Central memory CD8-positive, alpha-beta T cell (primary cell): ENCODE measurements at places on chromosomes 2 and 18.

GRCh38 chr2:128807317-128807716, 488.6 kb upstream of the HS6ST1 start:
- no peak overlapping the region for H3K4me3 ChIP-seq
- H3K27ac ChIP-seq, result no peak overlapping the region
- H3K27me3 ChIP-seq, result peaks cover 46% of the 10 kb centered on the region
- DNase-seq, result no peak
- no peaks in the 10 kb centered on the region for H3K36me3 ChIP-seq

DNA sequence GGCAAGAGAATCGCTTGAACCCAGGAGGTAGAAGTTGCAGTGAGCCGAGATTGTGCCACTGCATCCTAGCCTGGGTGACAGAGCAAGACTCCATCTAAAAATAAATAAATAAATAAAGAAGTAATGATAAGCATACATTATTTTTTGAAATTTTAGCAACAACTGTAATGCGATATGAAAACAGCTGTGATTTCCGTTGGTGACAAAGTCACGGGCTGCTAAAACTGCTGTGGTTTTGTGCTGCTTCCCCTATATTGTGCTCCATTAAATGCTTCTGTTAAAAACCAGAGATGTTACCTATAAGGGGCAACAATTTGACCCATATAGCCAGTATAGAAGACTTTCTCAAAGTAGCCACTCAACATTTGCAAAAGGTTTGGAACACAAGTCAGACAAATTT, 8.3 kb downstream of the TRIM54 start:
- DNase-seq, result no peak
- peaks cover 64% of the 10 kb centered on the region for H3K27me3 ChIP-seq
- H3K36me3 ChIP-seq, result no peaks in the 10 kb centered on the region

- no peak for DNase-seq
- H3K4me1 ChIP-seq, result no peaks in the 10 kb centered on the region
- H3K36me3 ChIP-seq, result no peaks in the 10 kb centered on the region
- peaks cover 61% of the 10 kb centered on the region for H3K27me3 ChIP-seq
- H3K4me3 ChIP-seq, result no peak overlapping the region
Measured at GRCh38 chr2:239762106-239762505, 263.0 kb downstream of the NDUFA10 start.

DNA sequence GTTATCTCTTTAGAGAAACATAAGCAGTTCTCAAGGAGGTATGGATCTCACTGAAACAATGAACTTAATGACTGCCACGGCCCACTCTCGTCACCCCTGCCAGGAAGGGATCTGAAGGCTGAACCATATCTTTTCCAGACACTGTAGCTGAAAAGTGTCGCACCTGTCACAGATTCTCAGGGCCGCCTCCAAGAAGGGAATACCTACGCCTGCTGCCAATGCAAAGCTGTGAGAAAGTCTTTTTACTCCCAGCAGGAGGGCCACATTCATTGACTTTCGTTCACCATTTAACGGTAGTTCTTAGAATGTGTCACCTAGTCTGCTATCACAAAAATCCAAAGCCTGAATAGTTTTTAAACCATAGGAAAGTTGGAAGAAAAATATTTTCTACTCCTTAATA, 66.7 kb upstream of the SH3BP4 start:
- no peak for DNase-seq
- peaks cover 2% of the 10 kb centered on the region for H3K36me3 ChIP-seq
- H3K4me1 ChIP-seq, result no peaks in the 10 kb centered on the region
- peaks cover 36% of the 10 kb centered on the region for H3K27me3 ChIP-seq
- H3K4me3 ChIP-seq, result no peak overlapping the region

DNA sequence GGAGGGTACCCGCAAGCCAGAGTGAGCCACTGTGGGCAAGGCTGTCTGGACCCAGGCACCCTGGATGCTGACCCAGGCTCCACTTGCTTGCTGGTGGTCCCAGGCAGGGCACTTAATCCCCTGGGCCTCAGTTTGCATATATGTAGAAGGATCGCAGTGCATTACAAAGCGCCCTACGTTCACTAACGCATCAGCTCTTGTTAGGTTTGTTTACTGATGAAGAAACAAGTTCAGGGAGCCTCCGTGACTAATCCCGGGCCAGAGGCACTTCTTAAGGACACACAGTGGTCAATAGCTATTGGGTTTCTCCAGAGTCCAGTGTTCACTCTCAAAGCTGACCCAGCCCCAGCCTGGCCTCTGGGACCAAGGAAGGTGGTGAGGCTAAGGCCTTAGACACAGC, 70.2 kb downstream of the LBH start:
- no peak overlapping the region for H3K27ac ChIP-seq
- H3K4me3 ChIP-seq, result no peak overlapping the region
- no peaks in the 10 kb centered on the region for H3K27me3 ChIP-seq
- no peaks in the 10 kb centered on the region for H3K4me1 ChIP-seq
- DNase-seq, result no peak

DNA sequence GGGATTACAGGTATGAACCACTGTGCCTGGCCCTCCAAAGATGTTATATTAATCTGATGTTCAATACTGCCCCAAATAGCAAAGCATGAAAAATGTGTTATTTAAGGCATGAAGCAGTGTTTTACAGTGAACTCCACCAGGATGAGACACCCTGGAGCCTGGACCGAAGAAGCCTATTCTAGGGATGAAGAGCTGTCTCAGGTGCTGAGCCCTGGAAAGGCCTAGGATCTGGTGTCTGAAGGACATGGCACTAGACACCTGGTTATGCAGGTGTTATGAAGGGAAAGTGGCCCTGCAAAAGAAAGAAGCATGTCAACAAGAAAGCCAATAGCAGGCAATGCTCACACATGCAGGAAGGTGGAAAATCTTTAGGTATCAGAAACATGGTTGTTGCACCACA, 374.4 kb downstream of the CLIP4 start:
- H3K27me3 ChIP-seq, result peaks cover 26% of the 10 kb centered on the region
- no peak for DNase-seq
- H3K4me1 ChIP-seq, result no peaks in the 10 kb centered on the region

DNA sequence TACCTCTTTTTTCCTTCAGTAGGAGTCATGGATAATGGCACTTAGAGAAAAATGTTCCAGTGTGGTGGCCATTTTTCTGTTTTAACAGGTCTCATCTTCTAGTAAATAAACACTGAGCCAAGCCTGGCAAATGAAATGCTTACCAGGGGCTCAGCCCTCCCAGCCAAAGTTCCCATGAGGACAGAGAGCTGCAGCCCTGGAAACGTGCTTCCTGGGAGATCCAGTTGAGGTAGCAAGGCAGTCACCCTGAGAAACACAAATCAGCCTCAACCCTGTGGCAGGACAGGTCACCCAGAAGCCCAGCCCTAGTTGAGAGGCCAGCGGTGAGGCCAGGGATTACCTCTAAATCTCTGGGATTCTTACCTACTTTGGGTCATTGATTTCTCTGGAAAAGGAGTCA, 140.1 kb downstream of the LNPK start:
- no peak for DNase-seq
- H3K4me3 ChIP-seq, result no peak overlapping the region
- H3K36me3 ChIP-seq, result peaks cover 1% of the 10 kb centered on the region
- H3K27me3 ChIP-seq, result peaks cover 64% of the 10 kb centered on the region
- no peaks in the 10 kb centered on the region for H3K4me1 ChIP-seq
- H3K27ac ChIP-seq, result no peak overlapping the region

- no peak for DNase-seq
- no peak overlapping the region for H3K27ac ChIP-seq
- no peak overlapping the region for H3K4me3 ChIP-seq
- no peaks in the 10 kb centered on the region for H3K4me1 ChIP-seq
- H3K36me3 ChIP-seq, result no peaks in the 10 kb centered on the region
Measured at GRCh38 chr2:189113963-189114362, 65.6 kb downstream of the COL5A2 start.

DNA sequence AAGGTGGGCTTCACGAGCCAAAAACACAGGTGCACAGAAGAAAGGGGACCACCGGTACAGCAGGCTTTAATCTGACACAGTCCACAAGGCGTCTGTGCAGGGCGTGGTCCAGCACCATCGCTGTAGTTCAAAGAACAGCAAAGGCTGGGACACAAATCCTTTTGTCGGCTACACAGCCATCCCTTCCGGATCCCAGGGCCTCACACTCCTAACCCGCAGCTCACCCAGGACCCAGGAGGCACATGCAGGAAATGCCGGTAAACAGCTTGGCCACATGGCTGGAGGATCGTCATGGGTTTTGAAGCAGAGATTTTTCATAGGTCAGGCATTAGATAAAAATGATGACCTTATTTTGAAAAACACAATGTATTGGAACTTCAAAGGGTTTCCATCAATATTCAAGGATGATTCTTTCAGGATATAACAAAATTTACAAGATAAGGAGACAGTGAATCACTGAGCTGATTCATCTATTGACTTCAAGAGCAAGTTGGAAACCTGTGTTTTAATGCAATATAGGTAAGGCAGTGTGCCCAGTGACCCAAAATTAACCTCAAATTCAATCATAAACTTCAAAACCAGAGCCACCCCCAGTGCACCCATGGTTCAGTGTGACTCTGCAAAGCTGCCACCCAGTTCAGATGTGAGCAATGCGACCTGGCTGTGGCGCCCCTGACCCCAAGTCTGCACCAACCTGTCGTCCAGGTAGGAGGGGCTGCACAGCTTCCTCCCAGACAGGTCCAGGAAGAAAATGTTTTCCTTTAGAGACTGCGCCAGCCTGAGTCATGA, 74.4 kb downstream of the TMEM18 start:
- no peak overlapping the region for H3K4me3 ChIP-seq
- DNase-seq, result no peak
- no peak overlapping the region for H3K27ac ChIP-seq
- H3K36me3 ChIP-seq, result peaks cover 2% of the 10 kb centered on the region

- no peak for DNase-seq
- no peak overlapping the region for H3K4me3 ChIP-seq
- H3K27ac ChIP-seq, result no peak overlapping the region
- peaks cover 5% of the 10 kb centered on the region for H3K4me1 ChIP-seq
- H3K36me3 ChIP-seq, result peaks cover 4% of the 10 kb centered on the region
- no peaks in the 10 kb centered on the region for H3K27me3 ChIP-seq
Measured at GRCh38 chr18:36885981-36886380, 57.1 kb downstream of the KIAA1328 start.

DNA sequence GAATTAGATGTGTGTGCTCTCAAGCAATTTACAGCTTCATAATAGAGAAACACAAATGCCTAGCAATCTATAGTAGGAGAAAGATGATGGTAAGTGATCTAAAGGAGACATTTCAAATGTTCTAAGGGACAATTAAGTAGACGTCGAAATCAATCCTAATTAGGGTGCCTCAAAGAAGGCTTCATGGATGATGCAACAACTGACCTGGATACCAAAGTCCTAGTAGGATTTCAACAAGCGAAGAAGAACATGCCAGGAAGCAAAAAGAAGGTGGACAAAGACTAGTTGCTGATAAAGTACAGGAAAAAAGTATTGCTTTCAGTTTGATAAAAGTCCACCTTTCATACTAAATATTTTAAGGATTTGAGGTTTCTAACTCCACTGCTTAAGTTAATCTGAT, 12.5 kb downstream of the FIGN start:
- no peaks in the 10 kb centered on the region for H3K27me3 ChIP-seq
- DNase-seq, result no peak
- H3K4me3 ChIP-seq, result no peak overlapping the region
- H3K36me3 ChIP-seq, result no peaks in the 10 kb centered on the region
- H3K4me1 ChIP-seq, result no peaks in the 10 kb centered on the region
- no peak overlapping the region for H3K27ac ChIP-seq

GRCh38 chr2:175698061-175698460, 304.0 kb downstream of the LNPK start:
- H3K4me3 ChIP-seq, result no peak overlapping the region
- DNase-seq, result no peak
- peaks cover 40% of the 10 kb centered on the region for H3K27me3 ChIP-seq
- H3K36me3 ChIP-seq, result no peaks in the 10 kb centered on the region
- no peak overlapping the region for H3K27ac ChIP-seq
- H3K4me1 ChIP-seq, result no peaks in the 10 kb centered on the region

DNA sequence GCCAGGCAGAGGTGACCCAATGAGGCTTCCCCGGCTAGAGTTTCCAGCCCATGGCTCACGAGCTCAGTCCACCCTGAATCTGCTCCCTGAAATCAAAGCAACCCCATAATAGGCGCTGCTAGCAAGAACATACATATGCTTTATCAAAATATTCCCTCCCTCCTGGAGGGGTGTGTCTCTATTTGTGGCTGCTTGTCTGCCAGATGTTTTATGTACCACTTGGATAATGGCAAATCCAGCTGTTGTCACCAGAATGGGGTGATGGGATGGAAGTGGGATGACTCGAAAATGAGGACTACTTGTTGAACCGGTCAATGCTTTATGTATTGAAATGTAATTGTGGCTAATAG, 152.0 kb downstream of the GALNT14 start:
- H3K27me3 ChIP-seq, result peaks cover 42% of the 10 kb centered on the region
- peaks cover 1% of the 10 kb centered on the region for H3K36me3 ChIP-seq
- H3K4me1 ChIP-seq, result no peaks in the 10 kb centered on the region
- no peak overlapping the region for H3K4me3 ChIP-seq
- no peak for DNase-seq
- H3K27ac ChIP-seq, result no peak overlapping the region

DNA sequence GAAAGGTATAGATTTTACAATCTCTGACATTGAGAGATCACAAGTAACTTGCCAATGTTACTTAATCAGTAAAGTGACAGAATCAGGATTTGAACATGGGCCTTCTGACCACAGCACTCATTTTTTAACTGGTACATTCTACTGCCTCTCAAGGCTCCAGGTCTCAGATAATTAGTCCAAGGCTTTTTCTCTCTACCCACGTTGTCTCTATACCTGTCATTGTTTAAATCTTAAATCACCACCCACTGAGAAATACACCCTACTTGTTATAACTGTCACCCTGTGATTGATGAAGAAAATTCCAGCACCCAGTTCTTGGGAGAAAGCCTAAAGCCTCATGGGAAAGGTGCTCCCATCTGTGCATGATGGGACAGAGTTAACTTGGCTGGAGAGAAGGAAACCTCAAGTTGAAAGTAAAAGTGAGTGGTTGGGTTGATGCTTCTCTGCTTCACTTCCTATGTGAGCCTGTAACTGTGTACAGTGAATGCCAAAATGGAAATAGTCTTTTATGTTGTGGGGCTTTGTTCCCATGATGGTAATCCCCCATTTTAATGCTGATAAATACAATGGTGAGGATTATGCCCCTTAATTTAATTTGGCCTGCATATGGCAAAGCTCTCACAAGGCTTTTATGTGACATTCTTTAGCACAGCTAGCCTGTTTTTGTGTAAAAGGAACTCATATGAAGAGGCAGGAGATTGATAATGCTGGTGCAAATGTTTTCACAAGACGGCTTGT, 190.1 kb upstream of the SP5 start:
- H3K27me3 ChIP-seq, result peaks cover 13% of the 10 kb centered on the region
- no peak for DNase-seq
- no peak overlapping the region for H3K4me3 ChIP-seq
- no peak overlapping the region for H3K27ac ChIP-seq
- no peaks in the 10 kb centered on the region for H3K36me3 ChIP-seq
- H3K4me1 ChIP-seq, result no peaks in the 10 kb centered on the region
